ENCODE measurements at places on chromosomes 11 and 22.

GRCh38 chr11:76659672-76660532 lies 10.6 kb downstream of the LRRC32 start:
- no peak for DNase-seq

GRCh38 chr11:41102471-41102870 lies 357.0 kb downstream of the LRRC4C start:
- DNase-seq: no peak

DNA sequence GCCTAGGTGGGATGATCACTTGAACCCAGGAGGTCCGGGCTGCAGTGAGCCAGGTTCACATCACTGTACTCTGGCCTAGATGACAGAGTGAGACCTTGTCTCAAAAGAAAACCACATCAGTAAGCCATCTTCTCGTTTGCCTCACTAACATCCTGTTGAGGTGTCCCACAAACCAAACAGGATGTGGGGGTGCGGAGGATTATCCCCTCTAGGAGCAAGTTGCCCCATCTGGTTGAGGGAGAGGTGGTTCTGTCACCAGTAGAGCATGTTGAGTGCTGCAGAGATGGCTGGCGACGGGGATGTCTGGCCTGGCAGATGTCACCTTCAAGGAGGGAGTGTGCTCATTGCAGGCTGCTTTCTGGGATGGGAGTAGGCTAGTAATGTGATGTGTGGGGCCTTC lies 72.4 kb downstream of the ZNRF3 start:
- peak; percentile 88 for DNase-seq

DNA sequence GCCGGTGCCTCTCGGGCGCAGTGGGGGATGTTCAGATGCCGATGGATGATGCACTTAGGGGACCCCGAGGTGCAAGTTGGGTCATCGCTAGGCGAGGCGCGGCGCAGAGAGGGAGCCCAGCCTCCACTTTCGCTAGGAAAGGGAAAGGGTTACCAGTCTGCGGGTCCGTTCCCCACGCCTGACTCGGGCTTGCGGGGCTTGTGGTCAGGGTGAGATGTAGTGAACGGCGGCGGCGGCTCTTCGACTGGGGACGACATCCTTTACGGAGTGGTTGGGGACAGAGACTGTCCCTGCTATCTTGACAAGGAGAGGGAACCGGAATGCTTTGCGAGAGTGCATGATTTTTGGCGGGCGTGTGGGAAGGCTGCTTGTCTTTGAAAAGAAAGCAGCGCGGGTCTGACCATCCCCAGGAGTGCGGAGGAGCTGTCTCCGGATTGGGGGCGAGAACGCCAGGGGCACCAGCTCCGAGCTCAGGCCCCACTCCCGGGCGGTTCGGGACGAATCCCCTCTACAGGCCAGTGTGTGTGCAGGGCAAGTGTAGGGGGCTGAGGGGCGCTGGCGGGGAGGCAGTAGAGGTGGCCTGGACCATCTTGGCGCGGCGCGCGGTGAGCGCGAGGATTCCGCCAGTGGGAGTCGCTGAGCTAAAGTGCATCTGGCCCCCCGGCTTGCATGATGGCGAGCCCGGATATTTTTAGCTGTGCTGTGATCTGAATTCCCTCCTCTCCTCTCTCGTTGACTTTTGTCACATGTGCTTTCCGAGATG lies 1.1 kb downstream of the FAT3 start:
- no peak for DNase-seq

DNA sequence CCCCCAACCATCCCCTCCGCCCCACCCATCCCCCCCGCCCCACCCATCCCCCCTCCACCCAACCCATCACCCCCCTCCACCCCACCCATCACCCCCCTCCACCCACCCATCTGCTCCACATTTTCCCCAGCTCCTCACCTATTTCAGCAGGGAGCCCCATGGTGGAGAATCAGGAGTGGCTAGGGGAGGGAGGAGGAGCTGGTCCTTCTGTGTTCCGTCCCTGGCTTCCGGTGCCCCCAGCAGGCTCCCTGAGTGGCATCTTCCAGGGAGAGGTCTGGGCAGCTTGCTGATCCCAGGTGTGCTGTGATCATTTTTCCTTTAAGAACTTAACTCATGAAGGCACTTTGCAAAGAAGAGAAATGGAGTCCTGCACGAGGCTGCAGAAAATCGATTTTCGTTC lies 365.8 kb downstream of the TBC1D22A start:
- DNase-seq: no peak

- no peak for DNase-seq
These were observed 41.7 kb downstream of the EXPH5 start for GRCh38 chr11:108551651-108552462.

DNA sequence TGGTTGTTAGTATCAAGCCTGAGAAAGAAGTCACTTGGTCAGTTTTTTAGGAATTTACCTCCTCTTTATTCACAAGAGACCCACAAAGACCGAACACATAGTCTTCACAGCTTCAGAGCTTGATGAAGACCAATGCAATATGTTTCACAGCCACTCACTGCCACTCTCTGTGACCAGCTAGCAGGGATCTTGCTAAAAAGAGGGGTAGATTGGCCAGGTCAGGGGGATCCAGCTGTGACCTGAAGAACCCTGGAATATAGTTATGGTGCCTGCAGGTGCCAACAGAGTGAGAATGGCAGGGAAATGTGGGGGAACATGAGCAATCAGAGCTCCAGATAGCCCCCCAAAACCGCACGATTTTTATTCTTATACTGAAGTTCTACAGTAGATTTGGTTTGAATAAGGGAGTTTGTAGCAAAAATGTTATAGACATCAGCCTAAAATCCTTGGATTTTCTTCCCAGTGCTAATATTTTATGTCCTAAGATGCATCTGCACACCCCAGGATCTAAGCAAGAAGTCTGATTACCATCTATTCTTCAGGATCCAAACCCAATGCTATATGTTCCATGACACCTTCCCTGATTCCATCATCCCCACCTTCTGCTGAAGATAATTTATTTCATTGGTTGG lies 8.7 kb downstream of the POU2AF1 start:
- DNase-seq: no peak

GRCh38 chr11:101692980-101693379 lies 109.2 kb upstream of the TRPC6 start:
- DNase-seq: no peak

GRCh38 chr22:49658902-49659280 lies 168.8 kb downstream of the BRD1 start:
- no peak for DNase-seq

DNA sequence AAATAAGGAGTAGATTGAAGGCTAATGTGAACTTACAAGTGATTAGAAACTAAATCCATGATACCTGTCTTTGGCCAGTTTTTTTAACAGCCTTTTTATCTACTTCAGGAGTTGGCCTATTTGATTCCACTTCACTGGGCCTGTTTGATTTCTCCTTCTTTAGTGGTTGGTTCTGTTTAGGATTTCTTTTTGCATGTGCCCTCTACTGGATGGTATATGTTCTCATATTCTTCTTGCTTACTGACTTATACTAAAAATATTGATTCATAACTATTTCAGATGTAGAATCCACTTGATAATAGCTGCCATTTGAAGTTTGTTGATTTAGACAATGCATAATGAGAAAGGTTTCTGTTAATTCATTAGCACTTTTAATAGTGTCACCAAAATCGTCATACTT lies 53.9 kb downstream of the USP47 start:
- no peak for DNase-seq

- DNase-seq: no peak
These were observed 129.7 kb downstream of the IGLL1 start for GRCh38 chr22:23450434-23450795.

DNA sequence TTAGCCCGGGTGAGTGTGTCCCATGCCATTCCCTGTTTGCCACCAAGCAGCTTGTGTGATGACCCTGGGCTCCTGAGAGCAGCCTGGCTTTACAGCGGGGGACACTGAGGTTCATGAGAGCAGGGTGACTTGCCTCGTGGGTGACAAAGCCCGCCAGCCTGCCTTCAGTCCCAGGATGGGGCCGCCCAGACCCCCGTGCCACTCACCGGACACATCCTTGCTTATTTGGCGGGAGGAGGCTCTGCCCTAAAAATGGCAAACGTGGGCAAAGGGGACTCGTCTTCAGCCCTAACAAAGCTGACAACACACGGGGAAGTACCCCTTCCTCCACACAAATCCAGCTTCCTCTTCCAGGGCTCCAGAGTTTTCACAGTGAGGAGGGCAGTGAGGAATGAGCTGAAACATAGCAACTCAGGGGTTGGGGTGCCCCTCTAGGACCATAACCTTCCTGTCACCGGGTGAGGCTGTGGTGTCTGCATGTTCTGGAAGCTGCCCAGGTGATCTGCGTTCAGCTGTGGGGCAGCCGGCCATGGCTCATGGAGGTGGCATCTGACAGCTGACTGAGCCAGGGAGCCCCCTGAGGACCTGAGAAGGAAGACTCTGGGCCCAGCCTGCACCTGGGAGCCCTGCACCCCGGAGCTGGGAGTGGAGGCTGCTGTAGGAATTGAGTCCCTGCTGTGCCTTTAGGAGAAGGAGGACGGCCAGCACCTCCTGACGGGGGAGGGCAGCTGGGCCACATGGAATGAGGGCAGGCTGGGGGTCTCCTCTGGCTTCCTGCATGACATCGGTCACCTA lies 16.7 kb downstream of the RIBC2 start:
- no peak for DNase-seq

GRCh38 chr11:14082338-14082737 lies 119.8 kb downstream of the SPON1 start:
- no peak for DNase-seq

GRCh38 chr11:116577956-116578355 lies 194.8 kb downstream of the BUD13 start:
- no peak for DNase-seq

DNA sequence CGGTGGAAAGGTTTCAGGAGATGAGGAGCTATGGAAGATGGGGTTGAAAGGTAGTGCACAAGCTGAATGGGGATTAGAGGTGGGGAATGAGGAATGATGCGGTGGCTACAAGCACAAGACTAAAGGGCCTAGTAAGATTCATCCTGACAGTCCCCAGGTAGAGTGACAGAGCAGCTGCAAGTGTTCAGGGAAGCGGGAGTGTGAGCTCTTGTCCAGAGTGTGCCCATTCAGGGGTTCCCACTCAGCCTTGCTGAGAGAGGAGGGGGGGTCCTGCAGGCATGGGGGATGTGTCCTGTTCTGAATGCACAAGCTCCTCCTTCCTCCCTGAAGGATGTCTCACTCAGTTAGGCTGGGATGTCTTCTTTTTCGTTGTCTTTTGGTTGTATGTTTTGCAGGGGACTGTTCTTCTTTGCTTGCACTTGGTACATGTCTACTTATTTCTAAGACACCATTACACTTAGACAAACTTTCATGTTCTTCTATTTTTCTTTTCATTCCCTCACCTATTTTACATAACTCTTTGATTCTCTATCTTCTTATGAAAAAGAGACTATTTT lies 25.8 kb upstream of the CLPB start:
- no peak for DNase-seq

- no peak for DNase-seq
These were observed 367.1 kb upstream of the PDGFD start for GRCh38 chr11:104531075-104531474.

- no peak for DNase-seq
These were observed 866.6 kb downstream of the BRD1 start for GRCh38 chr22:48960980-48961660.

DNA sequence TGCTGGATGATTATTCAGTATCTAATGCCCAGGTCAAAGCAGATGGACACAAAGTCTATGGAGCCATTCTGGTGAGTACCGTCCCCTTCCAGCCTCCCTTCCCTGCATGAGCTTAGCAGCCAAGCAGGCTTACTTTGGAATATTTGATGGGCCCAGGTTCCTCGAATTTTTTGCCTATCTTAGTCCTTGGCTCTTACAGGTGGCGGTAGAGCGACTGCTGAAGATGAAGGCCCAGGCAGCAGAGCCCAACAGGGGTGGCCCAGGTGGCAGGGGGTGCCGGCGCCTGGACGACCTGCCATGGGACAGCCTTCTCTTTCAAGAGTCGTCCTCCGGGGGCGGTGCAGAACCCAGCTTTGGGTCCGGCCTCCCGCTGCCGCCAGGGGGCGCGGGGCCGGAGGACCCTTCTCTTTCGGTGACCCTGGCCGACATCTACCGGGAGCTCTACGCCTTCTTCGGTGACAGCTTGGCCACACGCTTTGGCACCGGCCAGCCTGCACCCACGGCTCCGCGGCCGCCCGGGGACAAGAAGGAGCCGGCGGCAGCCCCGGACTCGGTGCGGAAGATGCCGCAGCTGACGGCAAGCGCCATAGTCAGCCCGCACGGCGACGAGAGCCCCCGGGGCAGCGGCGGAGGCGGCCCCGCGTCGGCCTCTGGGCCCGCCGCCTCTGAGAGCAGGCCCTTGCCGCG lies 741 bp upstream of the TMEM179B start:
- DNase-seq: peak; percentile 89

GRCh38 chr11:114250993-114251814 lies 45.0 kb upstream of the NNMT start:
- DNase-seq: no peak

GRCh38 chr11:117700551-117700950 lies 96.5 kb downstream of the DSCAML1 start:
- no peak for DNase-seq

DNA sequence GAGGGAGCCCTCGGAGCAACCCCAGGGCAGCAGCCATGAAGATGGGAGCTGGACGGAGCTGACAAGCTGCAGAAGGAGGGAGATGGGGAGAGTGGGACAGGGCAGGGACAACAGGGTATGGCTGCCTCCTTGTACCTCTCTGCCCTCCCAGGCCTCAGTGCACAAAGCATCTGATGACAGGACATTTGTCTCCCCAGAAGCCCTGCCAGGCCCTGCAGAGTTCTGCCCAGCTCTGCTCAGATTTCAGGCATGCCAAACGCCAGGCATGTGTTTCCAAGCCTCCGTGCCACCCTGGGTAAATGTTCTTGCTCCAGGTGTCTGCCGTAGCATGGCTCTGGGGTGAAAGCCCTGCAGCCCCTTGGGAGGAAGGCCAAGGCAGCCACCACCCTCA lies 1.1 kb upstream of the IFITM10 start:
- no peak for DNase-seq

DNA sequence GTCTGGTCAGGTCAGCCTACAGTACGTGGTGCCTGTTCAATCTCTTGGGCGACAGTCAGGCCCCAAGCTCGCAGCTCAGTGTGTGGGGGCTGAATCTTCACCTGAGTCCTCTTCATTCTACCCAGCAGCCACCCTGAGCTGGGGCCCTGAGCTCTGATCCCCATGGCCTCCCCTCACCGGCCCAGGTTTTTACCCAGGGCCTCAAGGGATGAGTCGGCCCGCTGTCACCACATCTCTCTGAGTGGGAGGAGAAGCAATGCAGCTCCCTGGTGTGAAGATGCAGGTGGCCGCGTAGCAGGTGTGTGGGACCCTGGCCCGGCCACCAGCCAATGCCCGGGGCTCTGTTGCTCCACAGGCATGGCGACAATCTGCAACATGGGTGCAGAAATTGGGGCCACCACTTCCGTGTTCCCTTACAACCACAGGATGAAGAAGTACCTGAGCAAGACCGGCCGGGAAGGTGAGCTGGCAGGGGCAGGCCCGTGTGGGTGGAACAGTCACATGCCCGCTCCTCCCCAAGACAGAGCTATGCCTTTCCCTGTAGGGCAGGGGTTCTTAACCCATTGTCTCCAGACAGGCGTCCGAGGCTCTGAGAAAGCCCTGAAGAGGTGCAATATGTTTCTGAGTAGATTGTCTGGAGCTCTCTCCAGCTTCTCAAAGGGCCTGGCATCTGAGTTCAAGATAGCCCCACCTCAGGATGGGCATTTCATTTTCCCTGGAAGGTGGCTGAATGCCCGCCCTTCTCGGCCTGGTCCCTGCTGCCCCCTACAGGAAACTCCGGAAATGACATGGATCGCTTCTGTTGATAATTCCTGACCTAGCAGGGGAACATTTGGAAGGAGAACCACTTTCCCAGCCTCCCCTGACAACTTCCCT lies 26.9 kb downstream of the POLR3H start:
- no peak for DNase-seq

All from stimulated activated effector memory CD8-positive, alpha-beta T cell treated with anti-CD3 and anti-CD28 coated beads, Interleukin-12 subunit alpha, Interleukin-12 subunit beta, amount 100 ng/mL, for 72 hours (primary cell).